ENCODE measurements at places on chromosomes 16 and 17.
A peak's percentile ranks its signal among the peaks of the same experiment; 100 is the strongest.

- no peak for DNase-seq
Observed at GRCh38 chr17:52148969-52149351, 9.6 kb downstream of the CA10 start.

DNA sequence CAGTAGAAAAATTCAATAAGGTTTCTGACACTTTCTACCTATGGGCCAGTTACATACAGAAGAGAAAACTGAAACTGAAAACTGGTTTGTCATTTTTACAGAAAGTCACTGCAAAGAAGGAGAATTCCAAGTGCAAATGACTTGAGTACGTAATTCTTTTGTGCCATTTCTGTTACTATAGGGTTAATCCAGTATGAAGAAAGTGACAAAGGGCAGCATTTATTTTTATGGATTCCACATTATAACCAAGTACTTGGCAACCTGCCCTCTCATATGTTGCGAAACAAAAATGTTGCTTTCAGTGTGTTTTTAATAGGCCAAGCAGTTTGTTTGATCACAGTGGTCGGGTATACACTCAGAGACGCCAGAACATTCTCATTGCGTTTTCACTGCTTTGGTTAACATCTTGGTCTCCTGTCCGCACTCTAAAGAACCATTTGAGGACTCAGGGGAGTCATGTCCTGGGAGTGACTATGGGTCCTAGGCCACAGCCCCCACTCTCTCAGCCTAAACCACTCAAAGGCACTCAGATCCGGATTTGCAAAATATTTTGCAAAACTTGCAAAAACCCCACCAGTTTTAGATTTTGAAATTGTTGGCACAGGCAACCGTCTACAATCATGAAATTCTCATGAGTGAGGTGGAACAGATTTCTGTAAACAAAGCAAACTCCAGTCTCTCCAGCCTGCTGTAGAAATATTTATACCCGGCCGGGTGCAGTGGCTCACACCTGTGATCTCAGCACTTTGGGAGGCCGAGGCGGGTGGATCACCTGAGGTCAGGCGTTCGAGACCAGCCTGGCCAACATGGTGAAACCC, 15.4 kb upstream of the HELZ start:
- peak; percentile 87 for DNase-seq

DNA sequence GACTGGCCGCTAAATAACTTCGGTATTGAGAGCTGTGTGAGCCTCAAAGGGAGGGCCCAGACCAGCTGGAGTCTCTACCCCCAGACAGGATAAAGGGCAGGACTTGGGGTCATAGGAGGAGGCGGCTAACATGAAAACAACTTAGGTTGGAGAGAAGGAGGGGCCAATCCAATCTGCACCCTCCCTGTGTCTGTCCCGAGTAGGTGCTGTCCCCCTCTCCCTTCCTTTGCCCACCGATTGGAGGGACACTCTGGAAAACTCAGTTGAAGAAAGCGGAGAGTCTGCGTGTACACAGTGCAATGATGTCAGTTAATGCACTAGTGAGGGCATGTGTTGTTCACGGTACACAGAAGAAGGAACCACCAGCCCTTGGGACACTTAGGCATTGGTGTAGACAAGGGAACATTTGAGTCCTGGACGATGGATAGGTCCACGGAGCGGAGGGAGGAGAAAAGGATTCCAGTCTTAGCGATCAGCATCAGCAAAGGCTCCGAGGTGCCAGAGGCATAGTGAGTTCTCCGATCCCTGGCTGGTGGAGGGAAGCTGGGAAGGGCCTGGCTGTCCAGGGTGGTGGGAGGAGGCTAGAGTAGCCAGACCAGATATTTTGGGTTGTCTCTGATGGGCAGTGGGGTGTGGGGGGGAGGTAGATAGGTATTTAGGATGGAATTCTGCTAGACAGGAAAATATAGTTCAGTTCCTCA, 761 bp downstream of the NOL3 start:
- no peak for DNase-seq

DNA sequence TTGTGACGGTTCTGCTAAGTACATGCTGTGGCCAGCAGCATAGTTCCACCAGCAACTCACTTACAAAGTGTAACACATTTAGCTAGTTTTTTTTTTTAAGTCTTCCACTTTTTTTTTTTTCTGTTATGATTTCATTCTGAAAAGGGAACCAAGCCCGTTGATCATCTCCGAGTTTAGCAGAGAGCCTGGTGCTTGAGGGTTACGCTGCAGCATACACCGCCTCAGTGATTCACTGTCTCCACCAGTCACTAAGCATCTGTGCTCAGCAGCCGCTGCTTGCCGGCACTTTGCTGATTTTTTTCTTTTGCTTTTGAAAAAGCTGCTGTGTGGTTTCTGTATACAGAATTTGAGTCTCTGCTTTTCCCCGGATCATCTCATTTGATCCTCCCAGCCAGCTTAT, 194.5 kb upstream of the CDH13 start:
- no peak for DNase-seq

DNA sequence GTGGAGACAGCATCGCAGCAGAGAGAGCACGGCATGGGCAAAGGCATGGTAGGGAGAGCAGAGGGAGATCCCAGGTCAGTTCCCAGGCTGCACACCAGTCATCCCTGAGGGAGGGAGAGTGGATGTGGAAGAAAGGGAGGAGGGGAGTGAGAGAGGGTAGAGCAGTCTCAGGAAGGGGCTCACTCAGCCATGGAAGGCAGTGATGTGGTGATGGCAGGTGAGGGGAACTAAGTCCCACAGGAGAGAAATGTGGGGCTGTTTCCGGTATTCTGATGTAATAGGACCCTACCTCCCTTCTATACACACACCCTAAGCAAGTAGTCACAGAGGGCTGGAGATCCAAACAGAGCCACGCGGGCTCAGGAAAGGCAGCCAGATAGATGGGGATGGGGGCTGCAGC, 500.3 kb upstream of the CDH11 start:
- no peak for DNase-seq

DNA sequence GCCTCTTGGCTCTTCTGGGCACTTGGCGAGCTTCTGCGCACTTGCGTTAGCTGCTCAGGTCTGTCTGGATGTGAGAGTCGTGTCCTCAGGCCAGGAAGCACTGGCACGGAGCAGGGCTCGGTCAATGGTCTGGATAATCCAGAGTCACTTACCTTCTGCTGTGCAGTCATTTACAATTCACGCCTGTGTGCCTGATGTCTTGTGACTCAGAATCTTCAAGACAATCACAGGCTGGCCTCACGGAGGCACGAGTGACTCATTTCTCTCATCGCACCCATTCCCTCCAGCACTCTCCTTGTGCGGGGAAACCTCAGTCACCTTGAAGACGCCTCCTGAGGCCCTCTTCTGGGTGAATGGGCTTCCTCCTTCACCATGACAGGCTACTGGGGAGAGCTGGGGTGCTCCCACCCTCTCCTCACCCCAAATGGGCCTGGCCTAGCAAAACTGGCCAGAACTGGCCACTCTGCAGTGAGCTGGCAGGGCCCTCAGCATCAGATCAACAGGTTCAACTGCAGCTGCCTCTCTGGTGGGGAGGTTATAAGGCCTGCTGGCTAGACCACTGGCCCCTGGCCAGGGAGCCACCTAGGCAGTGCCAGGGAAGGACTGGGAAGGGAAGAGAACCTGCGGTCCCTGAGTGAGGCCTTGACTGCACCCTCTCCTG, 1.9 kb upstream of the CAPN15 start:
- DNase-seq, result peak; percentile 30

DNA sequence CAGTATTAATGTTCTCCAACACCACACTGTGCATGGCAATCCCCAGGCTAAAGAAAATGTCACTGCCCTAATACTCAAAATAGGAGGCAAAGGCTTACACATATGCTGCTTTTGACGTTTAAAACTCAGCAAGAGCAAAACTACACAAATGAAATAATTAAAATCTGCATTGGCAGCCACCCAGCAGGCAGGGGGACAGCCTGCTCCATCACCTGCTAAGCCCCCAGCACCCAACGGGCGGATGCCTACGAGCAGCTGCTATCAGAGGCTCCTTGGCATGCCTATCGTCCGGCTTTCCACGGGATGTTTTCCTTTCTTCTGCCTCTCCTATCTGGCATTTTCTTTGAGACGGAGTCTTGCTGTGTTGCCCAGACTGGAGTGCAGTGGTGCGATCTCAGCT, 337.5 kb downstream of the SOX9 start:
- no peak for DNase-seq

DNA sequence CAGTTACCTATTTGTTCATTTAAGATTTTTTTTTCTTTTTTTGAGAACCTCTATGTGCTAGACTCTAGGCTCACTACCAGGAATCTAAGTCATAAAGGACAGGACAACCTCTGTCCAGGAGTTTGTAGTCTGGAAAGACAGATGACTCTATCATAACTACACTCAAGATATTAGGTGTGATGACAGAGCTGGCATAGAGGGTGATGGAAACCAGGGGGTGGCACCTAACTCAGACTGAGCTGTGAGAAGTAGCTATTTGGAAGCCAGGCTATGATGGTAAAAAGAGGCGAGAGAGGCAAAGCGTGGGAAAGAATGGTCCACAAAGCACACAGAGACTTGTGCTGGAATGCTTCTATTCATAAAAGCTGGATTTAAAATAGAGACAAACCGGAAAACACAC, 372.3 kb downstream of the SEC14L1 start:
- no peak for DNase-seq

GRCh38 chr16:73062743-73063733, 15.1 kb upstream of the ZFHX3 start:
- DNase-seq, result no peak

- DNase-seq, result no peak
Observed at GRCh38 chr17:79117905-79118487, 43.4 kb downstream of the ENGASE start.

DNA sequence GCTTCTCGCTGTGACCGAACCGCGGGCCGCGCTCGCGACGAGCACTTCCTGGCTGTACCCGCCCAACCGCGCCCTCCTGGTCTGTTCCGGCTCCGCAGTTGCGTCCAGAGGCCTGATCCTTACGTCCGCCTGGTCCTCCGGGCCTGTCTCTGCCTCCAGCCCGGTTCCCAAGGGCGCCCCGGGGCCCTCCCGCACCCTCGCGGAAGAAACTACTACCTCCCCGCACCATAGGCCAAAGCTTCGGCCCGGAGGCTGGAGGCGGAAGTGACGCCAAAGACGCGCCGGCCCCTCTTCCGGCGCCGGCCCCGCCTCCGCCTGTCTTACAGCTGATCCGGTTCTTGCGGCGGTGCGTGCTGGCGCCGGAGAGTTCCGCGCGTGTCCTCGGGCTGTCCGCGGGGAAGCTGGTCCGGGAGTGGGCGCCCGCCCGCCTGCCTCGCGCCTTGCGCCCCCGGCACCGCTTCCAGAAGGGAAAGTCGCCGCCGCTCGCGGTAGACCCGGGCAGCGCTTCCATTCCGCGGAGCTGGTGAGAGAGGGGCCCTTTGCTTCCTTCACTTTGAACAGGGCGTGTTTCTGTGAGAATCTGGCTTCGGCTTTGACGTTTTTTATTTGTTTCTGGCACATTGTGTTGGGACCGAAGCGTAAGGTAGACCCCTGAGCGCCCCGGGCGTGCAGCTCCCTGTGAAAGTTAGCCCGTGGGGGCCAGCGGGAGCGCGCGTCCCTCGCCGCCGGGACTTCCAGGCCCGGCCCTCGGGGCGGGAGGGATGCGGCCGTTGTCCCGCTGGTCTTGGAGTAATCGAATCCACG, at the start of gene ZNF778:
TSS of gene ZNF778 (plus strand) at position 316 of the 804 bp plus-strand sequence. CDS start 3,425 bp downstream, outside the sequence.
- peak; percentile 38 for DNase-seq

DNA sequence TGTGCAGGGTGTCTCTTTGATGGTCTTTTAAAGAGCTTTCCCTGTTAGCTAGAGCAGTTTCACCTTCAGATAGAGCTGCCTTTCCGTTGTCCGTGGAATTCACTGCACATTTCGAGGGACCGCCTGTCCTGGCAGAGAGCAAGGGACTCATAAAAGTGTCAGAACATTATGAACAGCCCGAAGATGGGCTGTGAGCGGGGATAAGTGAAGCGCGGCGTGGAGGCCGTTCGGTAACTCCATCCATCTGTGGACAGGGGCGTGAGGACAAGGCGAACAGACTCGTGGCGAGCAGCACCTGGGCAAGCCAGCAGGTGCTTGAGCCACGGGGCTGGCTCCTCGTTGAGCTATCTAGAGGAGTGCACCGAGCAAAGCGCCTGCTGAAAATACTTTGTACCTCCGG, 371.2 kb downstream of the MAF start:
- no peak for DNase-seq

- DNase-seq, result no peak
Observed at GRCh38 chr17:17830740-17831207, 6.0 kb downstream of the SREBF1 start.

- DNase-seq, result no peak
Observed at GRCh38 chr17:73801455-73802100, 157.3 kb upstream of the SDK2 start.
